Activated CD4-positive, alpha-beta T cell treated with anti-CD3 and anti-CD28 coated beads for 36 hours (primary cell): ENCODE measurements at places on chromosomes 3 and 15. TPM values are rescaled to one million over a fixed set of nuclear protein-coding genes. Genes with fewer than 3 reads are reported as not detected.

The TMEM207 gene
- not detected for total RNA-seq

DNA sequence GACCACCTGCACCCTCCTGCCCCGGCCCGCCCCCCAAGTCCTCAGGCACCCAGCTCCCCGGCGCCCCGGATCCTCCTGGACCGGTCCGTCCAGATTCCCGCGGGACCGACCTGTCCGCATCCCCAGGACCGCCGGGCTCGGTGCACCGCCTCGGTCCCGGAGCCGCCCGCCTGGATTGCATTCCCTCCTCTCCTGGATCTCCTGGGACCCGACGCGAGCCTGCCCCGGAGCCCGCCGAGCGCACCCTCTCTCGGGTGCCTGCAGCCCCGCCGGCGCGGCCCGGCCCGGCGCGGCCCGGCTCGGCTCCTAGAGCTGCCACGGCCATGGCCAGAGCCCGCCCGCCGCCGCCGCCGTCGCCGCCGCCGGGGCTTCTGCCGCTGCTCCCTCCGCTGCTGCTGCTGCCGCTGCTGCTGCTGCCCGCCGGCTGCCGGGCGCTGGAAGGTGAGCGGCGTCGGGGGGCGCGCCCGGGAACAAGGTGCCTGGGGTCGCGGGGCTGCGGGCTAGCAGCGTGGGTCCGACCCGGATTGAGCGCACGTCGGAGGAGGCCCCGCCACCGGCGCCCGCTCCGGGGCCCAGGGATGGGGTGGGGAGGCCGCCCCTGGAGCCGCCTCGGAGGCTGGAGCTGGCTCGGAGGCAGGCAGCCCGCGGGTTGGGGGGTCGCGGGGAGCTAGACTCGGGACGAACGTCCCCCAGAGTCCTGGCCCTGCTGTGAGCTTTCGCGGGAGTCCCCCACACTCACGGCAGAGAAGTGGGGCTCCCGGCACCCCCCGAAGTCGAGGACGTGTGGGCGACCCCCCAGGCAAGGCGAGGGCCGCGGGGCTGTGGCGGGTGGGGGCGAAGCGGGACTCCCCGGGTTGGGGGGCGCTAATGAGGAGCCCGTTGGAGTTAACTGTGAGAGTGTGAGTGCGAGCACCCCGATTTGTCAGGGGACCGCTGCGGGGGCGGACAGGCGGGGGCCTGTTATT is 610 bp downstream of the EPHB3 start:
- DNase-seq: peak; percentile 32

The FETUB gene
- not detected for total RNA-seq

DNA sequence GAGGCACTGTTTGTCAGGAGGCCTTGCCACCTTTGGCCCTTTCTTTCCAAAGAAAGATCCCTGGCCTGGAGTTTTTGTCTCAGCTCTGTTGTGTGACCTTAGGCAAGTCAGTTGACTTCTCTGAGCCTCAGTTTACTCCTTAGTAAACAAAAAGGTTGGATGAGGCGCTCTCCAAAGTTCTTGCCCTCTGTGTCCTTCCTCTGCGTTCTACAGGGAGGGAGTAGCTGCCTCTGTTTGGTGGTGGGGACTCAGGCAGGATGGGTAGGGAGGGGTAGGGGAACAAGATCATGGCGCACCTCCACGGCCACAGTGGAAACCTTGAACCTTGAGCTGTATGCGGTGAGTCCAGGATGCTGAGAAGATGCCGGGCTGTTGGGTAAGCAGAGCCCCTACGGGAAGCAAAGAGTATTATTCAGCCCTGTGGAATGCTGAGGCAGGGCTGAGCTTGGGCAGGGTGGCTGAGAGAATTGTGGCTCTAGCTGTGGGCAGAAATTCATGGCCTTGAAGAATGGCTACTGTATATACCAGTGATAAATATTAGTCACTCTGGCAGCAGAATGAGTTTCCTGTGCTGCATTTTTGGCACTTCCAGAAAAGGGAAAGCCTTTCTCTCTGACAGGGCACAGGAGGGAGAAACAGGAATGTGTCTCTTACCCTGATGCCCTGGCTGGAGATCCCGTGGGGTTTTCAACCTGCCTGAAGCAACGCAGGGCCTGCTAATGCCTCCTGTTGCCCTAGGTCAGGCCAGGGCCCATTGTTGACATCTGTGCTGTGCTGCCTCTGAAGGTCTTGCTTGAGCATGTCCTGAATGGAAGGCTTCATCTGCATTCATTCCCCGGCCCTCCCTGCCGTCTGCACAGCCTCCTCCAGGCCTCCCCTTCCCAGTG is 39.9 kb downstream of the SMAD3 start:
- DNase-seq: no peak

DNA sequence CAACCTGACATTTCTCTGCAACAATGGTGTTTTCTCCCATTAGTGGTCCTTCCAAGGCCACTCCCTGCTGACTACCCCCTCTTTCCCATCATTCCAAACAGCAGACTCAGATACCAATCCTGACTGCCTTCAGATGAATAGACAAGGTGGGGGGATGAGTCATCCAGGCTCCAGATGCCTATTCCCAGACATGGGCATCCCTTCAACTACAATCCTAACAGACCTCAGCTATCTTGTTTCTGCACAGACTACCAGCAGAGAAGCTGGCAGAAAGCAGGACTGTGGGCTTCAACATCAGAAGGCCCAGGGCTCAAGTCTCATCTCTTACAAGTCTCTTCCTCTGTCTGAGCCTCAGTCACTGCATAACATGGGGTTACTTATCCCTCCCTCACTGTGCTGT is 2.2 kb downstream of the RBP1 start:
- DNase-seq: no peak

GRCh38 chr3:161925749-161926360 is 429.2 kb downstream of the OTOL1 start:
- DNase-seq: no peak

The CCDC80 gene
- not detected for total RNA-seq

GRCh38 chr3:39707314-39707909 is 102.0 kb upstream of the MYRIP start:
- no peak for DNase-seq

The NEO1 gene
- total RNA-seq: 6.6 TPM

The BOC gene
- 0.43 TPM for total RNA-seq

DNA sequence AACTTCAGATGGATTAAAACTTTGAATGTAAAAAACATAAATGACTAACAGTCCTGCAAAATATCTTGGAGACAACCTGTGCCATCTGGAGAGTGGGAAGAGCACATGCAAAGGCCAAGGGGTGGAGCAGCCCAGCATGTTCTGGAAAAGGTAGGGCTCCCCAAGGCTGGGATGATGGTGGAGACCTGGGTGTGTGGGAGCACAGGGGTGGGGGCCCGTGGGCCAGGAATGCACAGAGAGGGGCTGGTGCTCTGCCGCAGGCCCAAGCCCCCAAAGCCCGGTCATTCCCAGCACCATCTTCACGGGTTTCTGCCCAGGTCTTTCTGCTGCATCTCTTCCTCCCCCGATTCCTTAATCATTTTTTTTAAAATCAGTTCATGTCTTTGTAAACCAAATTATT is 9.7 kb upstream of the GATA2 start:
- DNase-seq: no peak

GRCh38 chr3:144585408-144585807 is 613.8 kb downstream of the DIPK2A start:
- no peak for DNase-seq

DNA sequence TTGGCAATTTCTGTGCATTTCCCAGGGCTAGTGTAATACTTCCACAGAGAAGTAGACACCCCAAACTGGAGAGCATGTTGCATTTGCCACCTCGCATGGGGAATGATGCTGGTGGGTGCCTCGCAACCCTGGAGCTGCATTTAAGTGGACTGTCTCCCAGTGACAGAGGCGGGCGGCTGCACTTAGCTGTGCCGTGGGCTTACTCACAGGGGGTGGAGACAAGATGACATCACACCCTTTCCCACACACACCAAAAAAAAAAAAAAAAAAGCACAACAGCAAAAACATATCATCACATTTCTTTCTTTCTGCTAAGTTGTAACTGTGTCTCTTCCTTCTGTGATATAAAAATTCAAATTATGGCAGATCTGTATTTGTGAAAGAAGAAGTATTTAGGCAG is at the start of gene ABI3BP:
Gene ABI3BP, minus strand, starts transcription at position 113 of the 400 bp plus-strand sequence. Its CDS starts 37 bp downstream, at position 76.
- DNase-seq: peak; percentile 42

The CDHR4 gene
- total RNA-seq: not detected

The C3orf80 gene
- total RNA-seq: not detected

The KBTBD8 gene
- total RNA-seq: 9.2 TPM

- DNase-seq: no peak
Measured at GRCh38 chr3:154324919-154325318, 632 bp upstream of the DHX36 start.

GRCh38 chr3:166531730-166532129 is 694.5 kb upstream of the BCHE start:
- no peak for DNase-seq

The SMAD6 gene
- total RNA-seq: 0.19 TPM

DNA sequence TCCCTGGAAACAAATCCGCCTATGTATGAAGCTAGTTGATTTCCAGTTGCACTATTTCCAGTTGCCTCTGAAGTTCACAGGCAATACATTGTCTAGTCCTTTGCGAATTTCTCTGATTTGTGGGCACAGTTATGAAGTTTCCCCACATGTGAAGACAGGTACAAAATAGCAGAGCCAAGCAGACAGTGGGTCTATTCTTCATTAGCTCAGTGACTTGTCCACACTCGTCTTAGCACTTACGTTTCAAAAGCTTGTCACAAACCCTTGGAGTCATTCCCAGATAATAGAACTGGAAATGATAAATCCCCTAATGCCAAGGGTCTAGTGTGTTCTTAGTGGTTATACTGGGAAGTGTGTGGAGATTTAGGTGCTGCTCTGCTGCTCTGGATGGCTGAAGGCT is 14.5 kb downstream of the SRPRB start:
- no peak for DNase-seq

DNA sequence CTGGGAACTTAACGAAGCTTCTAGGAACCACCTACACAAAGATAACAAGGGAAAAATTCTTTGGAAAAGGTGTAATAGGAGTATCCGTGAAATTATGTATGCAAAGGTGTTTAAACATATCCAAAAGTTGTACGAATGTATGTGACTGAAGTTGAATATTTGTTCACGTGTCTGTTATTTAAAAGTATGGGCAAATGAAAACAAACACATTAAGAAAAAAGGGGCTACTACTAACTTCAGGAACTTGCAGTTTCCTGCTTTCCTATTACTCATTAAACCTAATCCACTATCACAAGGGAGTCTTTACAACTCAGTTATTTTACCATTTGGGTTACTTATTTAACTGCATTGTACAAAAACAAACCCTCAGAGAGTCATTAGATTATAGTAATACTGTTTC is 33.9 kb upstream of the GRAMD1C start:
- DNase-seq: no peak

The CHDH gene
- 0.55 TPM for total RNA-seq

- peak; percentile 9 for DNase-seq
Measured at GRCh38 chr3:67704322-67704721, 49.9 kb upstream of the SUCLG2 start.

DNA sequence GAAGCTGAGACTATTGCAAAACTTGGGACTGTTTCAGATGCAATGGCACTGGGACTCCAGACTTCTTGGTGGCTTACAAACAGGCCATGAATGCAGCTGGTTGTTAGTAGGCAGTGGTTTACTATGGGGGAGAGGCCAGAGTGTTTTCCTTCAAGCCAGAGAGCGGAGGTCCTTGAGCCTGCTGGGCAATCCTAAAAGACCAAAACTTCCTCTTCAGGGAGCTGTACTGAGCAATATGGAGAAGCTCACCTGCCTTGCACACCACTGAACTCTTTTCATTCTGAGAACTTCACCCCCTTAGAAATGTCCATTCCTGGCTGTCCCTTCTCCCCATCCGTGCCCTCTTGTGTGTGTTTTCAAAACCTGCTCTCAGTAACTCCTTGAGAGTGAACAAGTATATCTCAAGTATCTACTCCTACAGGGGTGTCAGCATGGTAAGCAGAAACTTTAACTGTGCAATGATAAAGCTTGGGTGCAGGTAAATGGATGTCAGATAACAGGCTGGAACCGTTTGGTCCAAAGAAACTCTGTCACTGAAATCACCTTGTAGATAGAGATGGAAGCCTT is 213.9 kb downstream of the CLSTN2 start:
- DNase-seq: no peak

The DNAH12 gene
- not detected for total RNA-seq

GRCh38 chr3:14962762-14963161 is 15.4 kb downstream of the NR2C2 start:
- no peak for DNase-seq

- DNase-seq: no peak
Measured at GRCh38 chr3:8972639-8973038, 9.4 kb upstream of the RAD18 start.

DNA sequence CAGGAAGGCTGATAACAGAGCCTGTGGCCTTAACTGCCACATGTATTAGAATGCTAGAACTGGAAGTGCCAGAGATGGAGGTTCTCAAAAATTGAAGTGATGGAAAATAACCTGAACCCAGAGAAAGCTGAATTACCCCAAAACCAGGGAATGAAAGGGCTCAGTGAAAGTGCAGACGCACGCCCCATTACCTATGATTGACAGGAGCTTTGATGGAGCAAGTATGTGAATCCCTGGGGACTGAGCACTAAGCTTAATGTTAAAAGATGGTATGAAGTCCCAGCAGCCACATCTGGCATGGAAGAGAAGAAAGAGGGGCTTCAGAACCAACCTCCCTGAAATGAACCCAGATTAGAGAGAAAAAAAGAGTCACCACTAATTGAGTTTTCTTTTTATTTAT is 118.4 kb upstream of the FHIT start:
- DNase-seq: no peak

DNA sequence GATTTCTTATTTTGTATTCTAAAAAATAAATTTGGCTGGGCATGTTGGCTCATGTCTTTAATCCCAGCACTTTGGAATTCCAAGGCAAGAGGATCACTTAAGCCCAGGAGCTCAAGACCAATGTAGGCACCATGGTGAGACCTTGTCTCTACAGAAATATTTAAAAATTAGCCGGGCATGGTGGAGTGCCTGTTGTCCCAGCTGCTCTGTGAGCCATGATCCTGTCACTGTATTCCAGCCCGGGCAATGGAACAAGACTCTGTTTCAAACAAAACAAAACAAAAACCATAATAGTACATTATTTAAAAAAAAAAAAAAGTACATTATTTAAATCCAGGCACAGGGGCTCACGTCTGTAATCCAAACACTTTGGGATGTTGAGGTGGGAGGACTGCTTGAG is 5.5 kb upstream of the RTF1 start:
- no peak for DNase-seq

- DNase-seq: no peak
Measured at GRCh38 chr3:41579861-41580260, 380.6 kb downstream of the CTNNB1 start.
